ENCODE measurements at places on chromosomes 6 and 20.

DNA sequence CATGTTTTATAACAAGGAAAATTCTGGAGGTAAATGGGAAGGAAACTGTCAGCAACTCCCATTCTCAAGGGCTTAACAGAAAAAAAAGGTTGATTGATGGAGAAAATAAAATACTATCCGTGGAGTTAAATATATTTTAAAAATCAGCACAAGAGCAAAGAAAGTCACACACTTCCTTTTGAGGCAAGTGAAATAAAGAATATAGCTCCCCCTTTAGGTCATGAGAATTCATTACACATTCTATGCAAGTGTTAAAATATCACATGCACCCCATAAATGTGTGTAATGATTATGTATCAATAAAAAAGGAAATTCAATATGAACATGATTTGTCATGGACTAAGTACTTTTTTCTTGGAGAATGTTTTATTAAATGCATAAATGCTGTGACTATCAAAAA lies 349.2 kb downstream of the TPBG start:
- no peak for DNase-seq

GRCh38 chr6:19268117-19268516 lies 569.1 kb upstream of the ID4 start:
- no peak for DNase-seq

DNA sequence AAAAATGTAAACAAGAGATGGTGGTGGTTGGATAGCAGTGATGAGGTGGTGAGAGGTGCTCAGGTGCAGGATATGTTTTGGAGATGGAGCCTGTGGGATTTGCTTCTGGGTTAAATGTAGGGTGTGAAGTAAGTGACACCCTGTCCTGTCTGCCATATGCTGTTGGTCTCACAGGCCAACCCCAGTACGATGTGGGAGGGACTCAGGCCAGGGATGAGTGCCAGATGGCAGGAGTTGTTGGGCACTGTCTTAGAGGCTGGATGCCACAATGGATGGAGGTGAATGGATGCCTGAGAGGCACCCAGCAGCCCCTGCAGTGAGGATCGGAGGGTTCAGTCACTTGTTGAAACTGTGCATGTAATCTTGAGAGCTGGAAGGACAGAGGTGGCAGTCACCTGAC lies 259.3 kb downstream of the NRN1 start:
- DNase-seq, result no peak

GRCh38 chr6:125212377-125212776 lies 58.8 kb downstream of the TPD52L1 start:
- no peak for DNase-seq

DNA sequence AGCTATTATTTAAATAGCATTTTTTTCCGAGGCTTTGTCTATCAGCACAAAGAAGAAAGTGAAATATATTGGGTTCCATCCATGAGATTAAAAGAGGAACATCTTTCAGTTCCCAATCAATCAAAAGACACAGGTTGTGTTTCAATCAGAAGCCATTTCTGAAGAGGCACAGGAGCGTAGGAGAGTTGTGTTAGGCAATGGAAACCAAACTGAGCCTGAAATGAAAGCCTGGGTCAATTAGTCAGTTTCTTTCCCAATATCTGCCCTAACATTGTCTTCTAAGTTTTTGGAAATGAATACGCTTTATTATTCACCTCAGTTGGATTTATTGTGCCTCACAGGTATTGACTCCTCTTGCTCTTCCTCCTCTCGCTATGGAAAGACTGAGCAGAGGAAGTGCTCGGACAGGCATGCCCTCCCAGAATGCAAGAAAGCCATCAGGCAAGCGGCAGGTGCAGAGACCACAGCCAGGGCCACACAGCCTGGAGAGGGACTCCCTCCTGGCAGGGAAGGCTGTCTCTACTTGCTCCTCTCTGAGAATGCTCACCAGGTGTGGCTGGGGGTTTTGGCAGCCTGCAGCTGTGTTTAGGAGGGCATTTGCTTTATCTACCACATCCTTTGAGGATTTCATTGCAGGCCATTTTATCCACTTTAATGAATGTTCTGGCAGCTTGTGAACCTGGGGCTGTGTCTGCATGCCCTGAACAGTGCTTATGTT lies 100.8 kb upstream of the NEDD9 start:
- DNase-seq, result no peak

- DNase-seq, result no peak
Measured at GRCh38 chr20:43820731-43821330, 93.8 kb upstream of the TOX2 start.

DNA sequence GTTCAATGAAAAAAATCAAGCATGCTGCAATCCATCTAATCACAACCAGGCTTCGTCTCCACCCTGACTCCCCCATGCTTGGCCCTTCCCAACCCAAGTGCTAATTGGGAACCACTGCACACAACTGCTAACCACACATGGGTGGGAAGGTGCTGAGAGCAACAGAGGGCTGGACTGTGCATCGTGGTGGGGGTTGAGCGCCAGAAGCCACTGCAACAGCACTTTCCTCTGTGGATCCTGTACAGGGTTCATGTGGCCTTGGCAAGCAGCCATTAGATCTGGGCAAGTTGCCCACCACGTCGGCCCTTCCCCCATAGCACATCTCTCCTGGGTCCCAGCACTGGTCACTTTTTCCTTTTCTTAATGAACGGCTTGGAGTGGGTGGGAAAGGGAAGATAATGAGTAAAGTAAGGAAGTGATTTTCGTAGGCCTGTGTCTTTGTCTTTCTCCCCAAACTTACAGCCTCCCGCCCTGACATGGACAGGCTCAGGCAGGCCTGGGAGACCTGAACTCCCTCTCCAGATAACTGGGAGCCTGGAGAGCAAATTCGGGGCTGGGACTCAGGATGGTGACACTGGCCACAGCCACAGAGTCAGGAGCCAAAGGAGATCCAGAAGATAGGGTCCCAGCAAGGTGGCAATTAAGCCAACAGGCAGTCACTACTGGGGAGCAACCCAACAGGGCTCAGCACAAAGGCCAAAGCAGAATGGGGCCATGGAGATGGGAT lies 34.4 kb upstream of the MRPS10 start:
- no peak for DNase-seq

- DNase-seq, result no peak
Measured at GRCh38 chr6:28947831-28948270, 24.1 kb upstream of the TRIM27 start.

DNA sequence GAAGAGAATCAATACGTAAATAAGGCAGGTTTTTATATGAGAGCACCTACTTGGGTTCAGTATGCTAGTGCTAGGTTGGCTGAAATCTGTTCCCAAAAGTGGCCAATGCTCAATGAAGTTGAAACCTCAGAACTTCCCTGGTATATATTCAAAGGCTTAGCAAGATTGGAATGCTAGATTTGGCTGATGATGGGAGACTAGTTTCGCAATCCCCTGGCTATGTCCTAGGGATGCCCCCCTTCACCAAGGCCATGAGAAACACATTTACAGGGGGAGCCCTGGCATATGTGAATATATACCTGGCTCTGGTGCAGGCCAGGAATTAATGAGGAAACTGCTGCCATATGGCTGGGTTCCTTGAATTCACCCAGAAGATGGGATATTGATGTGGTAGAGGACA lies 142.4 kb upstream of the C6orf118 start:
- DNase-seq, result no peak

GRCh38 chr6:35152067-35152707 lies 11.0 kb upstream of the TCP11 start:
- DNase-seq, result no peak

- DNase-seq, result peak; percentile 29
Measured at GRCh38 chr6:90294614-90294988, 2.0 kb downstream of the BACH2 start.

DNA sequence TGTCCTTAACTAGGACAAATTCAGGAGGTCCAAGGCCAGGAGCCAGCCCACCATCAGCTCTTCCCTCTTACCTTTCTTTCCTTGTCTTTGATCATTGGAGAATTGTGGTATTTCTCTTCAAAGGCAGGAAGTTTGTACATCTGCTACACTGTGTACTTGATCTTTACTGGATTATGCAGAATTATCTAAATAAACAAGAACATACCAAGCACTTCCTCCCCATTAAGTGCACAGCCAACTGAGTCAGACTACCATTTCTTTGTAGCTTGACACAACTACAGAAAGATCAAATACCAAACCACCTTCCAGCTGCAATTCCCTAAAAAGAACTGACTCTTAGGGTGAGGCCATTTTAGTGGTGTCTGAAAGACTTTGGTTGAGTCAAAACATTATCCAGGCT lies 195.1 kb downstream of the HDGFL1 start:
- DNase-seq, result no peak

DNA sequence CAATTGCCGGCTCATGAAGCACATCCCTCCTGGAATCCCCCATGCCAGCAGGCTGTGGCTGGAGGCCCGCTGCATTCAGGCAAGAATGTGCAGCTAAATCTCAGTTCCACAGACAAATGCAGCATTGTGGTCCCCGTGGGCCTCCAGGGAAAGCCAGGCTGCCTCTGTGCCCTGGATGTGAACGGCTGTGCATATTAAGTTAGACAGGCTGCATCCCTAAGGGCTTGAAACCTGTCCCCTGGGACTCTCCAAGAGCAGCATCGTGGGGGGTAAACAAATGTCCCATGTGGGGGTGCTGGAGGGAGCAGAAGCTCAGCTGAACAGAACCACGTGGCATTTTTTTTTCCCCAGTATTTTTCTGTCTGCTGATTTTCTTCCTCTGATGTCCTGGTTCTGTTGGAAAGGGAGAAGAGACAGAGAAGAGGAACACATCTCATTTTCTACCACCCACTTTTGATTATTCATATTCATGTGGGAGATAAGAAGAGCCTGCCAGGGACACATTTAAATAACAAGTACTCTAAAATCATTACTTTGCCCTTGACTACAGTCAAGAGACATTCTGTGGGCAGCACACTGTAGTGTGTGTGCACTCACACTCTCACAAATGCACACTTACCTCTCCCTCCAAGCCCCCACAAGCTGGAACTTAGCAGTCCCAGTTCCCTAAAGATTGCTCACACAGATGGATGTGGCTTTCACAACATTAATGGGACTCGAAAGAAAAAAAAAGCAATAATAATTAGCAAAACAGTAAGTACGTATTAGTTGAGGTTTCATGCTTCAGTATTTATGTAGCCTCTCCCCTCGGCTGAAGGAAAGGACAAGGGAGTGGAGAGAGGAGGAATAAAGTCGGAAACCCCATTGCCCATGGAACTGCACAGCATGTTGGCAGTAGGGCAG lies 16.9 kb downstream of the GFOD1 start:
- DNase-seq, result peak; percentile 56

DNA sequence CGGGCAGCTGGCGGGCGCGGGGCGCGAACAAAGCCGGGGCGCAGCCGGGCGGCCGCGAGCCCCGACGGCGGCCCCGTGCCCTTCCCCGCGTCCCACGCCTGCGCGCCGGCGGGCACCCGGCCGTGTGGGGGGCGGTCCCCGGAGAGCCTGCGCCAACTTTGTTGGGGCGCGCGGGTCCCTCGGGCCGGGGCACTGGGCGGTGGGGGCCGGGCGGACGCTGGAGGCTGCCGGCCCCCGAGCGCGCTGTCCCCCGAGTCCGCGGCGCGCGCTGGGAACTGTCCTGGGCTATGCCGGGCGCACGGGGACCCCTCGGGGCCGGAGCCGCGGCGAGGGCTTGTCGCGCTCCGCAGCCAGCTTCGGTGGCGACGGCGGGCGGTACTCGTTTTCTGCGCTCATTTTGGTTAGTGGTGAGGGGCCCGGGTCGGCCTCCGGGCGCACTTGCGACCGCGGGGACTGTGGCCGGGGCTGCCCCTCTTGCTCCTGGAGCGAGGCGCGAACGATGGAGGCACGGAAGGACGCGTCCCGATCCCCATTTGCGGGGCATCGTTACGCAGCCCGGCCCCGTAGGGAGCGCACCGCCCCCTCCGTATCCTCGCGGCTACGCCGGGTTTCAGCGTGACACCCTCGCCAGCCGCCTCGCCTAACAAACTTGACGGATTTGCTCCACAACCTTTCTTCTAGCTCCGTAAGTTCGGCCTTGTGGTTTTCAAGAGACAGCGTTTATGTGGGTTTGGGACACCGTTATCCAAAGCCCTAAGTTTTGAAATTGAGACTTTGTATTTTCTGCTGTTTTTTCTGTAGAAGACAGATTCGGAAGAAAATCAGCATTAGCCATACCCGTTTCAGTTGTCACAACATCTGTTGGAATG lies 622 bp downstream of the SS18L1 start:
- peak; percentile 70 for DNase-seq

GRCh38 chr20:40943591-40943990 lies 85.0 kb upstream of the TOP1 start:
- DNase-seq, result no peak

All from glutamatergic neuron (in vitro differentiated cells).